ENCODE measurements at places on chromosomes 7 and 10.

DNA sequence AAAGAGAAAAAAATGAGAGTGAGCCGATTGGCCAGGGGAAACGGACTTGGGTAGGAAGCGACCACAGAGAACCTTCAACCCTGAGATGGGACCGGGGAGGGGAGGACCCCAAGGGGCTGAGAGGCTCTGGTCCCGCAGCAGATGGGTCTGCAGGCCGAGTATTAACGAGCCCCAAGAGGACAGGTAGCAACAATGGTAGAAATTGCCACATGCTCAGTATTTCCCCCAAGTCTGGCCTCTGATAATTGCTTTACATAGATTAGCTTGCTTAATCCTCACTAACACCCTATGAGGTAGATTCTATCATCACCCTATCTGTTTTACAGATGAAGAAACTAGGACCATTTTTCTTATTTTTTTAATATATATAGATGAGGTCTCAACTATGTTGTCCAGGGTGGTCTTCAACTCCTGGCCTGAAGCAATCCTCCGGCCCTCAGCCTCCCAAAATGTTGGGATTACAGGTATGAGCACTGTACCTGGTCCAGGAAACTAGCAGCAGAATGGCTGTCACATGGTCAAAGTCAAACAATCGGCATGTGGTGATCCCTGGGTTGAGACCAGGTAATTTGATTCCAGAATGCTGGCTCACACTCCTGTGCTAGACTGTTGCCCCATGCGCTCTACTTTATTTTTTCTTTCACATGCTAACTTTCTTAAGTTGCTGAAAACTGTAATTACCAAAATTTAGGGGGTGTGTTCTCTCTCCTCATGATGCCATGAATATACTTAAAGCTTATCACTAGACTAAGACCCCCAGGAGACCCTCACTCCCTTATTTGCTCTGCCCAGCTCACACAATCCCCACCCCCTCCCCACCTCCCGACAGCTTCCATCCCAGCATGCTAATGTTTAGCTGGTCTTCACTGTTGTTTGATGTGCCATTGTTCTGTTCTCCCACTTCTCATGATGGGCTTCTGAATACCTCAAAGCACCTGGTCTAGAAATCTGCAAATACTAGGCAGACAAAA, 67.9 kb upstream of the AFAP1L2 start:
- no peak for DNase-seq

- no peak for DNase-seq
Observed at GRCh38 chr7:138167222-138167621, 91.0 kb downstream of the AKR1D1 start.

- no peak for DNase-seq
Observed at GRCh38 chr7:87933605-87933952, 472 bp upstream of the ADAM22 start.

DNA sequence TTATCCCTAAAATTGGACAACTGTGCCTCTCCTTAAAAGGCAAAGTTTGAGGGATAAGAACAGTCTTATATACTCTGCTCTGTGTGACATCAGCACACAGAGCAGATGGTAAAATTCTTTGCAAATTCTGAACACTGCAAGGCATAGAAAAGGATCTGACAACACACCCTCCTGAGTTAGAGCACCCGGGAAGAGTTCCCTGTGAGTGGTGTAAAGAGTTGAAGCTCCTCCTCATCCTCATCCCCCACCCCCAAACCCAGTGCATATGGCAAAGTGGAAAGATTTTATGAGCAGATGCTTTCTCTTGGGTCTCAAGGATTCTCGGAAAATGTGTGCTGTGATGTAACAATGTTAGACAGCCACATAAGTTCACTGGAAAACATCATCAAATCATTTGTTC, 40.0 kb upstream of the DGKI start:
- DNase-seq, result no peak

- DNase-seq, result peak; percentile 29
Observed at GRCh38 chr7:6271060-6271658, 1.3 kb downstream of the CYTH3 start.

GRCh38 chr7:6252341-6252746, 20.1 kb downstream of the CYTH3 start:
- no peak for DNase-seq

GRCh38 chr10:96585736-96586418, 935 bp downstream of the TM9SF3 start:
- no peak for DNase-seq

GRCh38 chr10:28367929-28368484, 65.1 kb upstream of the MPP7 start:
- DNase-seq, result no peak

GRCh38 chr7:80272560-80273239, 138.1 kb downstream of the GNAI1 start:
- no peak for DNase-seq

DNA sequence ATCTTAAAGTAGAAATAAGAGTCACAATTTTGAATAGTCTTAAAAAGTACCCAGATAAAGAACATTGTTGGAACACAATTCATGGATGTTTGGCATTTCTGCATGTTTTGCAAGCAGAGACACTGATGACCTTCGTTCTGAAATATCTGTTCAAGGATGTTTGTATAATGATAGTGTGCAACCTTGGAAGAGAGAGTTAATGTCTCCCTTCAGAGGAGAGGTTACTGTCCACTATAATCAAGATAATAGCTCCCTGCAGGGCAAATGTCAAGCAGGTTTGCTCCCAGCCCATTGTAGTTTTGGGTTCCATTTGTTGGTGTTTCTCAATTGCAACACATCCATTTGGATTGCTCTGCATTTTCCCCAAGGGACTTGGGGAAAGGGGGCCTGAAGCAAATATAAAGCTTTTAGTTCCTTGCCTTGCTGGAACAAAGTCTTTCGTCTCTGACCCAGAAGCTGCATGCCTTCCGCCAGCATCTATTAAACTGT, 45.2 kb downstream of the COL1A2 start:
- no peak for DNase-seq

- no peak for DNase-seq
Observed at GRCh38 chr7:112202816-112203215, 3.4 kb downstream of the DOCK4 start.

GRCh38 chr10:110563132-110563531, 4.4 kb upstream of the SMC3 start:
- no peak for DNase-seq

DNA sequence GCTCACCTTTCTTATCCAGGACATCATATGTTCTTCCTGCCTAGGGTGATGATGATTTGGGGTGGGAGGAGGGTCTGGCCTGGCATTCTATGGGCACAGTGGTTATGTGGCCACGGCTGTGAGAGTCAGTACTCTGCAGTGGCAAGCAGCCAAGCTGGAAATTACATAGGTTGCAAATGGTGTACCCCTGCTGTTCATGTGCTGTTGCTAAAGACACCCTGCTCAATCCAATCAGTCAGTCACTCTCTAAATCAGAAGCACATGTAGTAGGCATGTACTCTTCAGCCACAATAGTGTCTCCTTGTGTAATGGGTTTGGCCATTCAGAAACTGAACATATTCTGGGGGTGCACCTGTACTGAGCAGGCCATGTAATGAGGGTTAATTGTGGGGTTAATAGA, 449.1 kb upstream of the ANKRD30A start:
- no peak for DNase-seq

DNA sequence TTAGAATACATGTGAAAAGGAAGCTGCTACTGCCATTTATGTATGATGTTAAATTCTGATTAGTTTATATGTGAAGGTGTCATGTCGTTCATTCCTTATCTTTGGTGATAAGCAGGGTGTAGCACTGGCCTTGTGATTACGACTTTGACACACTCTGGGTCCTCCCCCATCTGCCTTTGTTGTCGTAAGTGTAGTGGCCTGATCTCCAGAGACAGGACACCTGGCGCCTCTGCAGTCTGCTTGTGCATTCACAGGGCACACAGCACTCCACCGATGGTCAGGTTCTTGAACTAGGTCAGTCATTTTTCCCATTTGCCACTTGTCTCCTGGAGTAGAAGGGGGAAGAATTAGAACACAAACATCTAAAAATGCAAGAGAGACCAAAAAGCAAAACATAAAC, 186.0 kb downstream of the PRKCQ start:
- DNase-seq, result no peak

- DNase-seq, result no peak
Observed at GRCh38 chr7:134298902-134299683, 17.6 kb downstream of the SLC35B4 start.

DNA sequence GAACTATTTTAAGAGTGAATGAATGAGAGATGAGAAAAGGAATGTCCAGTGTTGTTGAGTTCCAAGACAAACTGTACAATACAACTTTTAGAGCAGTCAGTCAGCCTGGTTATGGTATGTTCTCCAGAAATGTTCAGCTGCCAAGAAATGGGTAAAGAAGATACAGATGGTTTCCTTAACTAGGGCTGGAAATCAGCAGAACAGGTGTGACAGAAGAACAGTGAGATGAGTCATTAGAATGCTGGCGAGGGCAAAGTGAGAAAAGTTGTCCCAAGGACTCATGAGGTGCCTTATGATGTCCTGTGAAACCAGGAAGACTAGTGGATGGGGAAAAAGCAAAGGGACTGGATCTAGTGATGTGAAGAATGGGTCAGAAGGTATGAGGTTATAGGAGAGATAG, 20.8 kb upstream of the SEPTIN7 start:
- no peak for DNase-seq

DNA sequence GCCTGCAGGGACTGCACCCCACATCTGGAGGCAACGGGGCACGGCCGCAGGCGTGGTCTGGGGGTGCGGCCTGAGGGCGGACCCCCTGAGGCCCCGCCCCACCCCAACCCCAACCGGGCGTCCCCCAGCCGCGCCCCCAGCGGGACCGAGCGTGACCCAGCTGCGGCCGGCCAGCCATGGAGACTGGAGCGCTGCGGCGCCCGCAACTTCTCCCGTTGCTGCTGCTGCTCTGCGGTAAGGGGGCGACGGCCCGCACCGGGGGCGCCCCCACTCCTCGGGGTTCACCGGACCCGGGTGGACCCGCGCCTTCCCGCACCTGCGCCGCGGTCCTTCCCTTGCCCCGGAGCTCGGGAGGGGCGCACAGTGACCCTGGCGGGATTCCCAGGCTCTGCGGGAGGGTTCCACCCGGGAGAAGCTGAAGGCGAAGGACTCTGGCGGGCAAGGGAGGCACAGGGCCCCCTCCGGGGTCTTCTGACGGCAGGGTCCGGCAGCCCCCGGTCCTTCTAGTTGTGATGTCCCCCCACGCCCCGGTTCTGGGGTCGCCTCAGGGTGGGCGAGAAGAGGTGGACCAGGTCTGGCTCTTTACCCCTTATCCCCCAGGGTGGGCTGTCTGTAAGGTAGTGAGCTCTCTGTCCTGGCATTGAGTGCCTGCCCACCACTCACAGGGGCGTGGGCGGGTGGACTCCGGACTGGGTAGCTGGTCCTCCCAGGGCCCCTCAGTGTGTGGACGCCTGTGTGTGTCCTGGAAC, at the start of gene RAMP3:
Gene RAMP3 (plus strand): TSS at position 139 of the 749 bp plus-strand sequence. CDS start 38 bp downstream, at position 177.
- DNase-seq, result peak; percentile 52

DNA sequence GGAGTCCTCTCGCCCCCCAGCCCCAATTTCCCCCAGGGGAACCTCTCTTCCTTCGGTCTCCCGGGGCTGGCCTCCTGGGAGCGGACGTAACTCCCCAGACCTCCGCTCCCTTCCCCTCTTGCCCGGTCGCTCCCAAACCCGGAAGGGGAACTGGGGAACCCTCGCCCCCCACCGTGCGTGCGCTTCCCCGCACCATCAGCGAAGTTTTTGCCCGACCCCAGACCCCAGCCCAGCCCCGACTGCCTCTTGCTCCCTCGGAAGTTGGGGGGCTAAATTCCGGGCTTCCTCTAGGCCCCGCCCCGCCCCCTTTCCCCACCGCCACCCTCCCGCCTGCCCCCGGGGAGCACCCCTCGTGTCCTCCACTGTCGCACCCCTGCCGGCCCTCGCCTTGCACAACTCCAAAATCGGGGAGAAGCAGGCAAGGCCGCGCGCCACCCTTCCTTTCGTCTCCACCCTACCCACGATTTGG, 436 bp downstream of the GNB2 start:
- DNase-seq, result peak; percentile 46

- no peak for DNase-seq
Observed at GRCh38 chr10:83229991-83230390, 909.3 kb upstream of the GHITM start.

DNA sequence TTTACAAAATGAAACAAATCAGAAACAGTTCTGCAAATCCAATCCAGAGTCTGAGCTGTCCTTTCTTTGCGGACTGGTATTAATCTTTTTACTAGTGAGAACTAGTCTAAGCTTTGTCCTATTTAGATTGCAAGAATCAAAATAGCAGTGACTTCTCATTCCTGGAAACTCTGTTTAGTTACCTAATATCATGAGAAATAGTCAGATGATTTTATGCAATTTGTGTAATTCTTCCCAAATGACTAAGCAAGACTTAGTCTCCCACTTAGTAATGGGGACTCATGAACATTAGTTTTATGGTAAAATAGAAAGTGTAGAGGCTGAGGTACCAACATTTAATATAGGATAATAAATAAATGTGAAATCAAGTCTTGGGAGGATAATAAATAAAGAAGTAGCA, 341.3 kb downstream of the DNAJB9 start:
- DNase-seq, result no peak

DNA sequence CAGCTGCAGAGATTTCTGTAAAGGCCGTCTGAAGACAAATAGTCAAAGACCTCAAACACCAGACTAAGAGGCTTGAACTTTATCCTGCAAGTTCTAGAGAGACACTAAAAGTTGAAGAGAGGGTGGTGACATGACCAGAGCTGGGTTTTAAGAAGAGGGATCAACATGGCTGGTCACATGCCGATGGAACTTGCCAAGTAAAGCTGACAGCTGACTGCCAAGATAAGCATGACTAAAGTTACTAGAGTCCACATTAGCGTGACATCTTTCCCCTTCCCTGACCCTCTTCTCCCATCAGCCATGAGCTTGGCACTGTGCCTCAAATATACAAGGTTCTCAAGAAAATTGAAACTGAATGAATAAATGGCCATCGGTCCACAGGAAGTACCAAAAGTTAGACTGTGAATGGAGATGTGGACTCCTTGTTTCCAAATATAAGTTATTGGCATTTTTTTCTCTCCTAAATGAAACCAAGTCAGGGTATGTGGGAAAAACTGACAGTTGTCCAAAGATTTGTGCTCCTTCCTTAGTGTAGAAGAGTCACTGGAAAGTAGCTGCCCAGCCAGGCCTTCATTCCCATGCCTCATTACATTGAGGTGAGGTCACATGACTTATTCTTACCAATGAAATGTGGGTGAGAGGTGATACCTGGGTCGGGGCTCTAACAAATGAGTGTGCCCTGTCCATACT, 24.5 kb downstream of the XPNPEP1 start:
- DNase-seq, result no peak

DNA sequence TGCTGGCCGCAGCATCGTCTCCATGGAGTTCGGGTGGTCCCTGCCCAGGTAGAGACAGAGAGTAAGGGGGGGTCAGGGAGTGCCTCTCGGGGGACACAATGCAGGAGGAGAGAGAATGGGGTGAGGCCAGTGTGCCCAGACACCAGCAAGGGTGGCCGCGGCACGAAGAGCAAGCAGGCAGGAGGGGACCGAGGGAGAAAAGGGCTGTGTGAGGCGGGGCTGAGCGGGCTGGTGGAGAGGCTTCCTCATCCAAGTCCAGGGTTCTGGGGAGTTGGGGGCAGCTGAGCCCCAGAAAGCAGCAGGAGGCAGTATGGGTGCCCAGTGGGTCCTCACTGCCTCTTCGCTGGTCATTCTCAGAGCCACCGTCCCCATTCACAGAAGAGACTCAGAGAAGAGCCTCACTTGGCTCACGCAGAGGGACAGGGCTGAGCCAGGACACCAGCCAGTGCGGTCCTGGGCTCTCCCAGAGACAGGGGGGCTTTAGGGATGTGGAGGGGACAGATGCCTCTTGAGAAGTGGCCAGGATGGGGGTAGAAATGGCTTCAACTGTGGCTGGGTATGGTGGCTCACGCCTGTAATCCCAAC, 78.9 kb downstream of the MICALL2 start:
- DNase-seq, result no peak
